HFFc6 (cell line): ENCODE measurements at places on chromosomes 16 and 17.
A peak's percentile ranks its signal among the peaks of the same experiment; 100 is the strongest.

- no peak overlapping the region for H3K4me3 ChIP-seq
- H3K27ac ChIP-seq = no peak overlapping the region
- DNase-seq = no peak
- peaks cover 6% of the 10 kb centered on the region; the same call in 1 of the 2 replicates for H3K27me3 ChIP-seq
- peaks cover 39% of the 10 kb centered on the region for H3K4me1 ChIP-seq
Measured at GRCh38 chr17:40281663-40282062, 6.0 kb upstream of the CDC6 start.

- peaks cover 32% of the 10 kb centered on the region for H3K4me1 ChIP-seq
- peaks cover 4% of the 10 kb centered on the region; the same call in 1 of the 2 replicates for H3K27me3 ChIP-seq
- H3K4me3 ChIP-seq = no peak overlapping the region
- H3K27ac ChIP-seq = no peak overlapping the region
- DNase-seq = no peak
Measured at GRCh38 chr17:80822700-80823410, 168.8 kb upstream of the CHMP6 start.

DNA sequence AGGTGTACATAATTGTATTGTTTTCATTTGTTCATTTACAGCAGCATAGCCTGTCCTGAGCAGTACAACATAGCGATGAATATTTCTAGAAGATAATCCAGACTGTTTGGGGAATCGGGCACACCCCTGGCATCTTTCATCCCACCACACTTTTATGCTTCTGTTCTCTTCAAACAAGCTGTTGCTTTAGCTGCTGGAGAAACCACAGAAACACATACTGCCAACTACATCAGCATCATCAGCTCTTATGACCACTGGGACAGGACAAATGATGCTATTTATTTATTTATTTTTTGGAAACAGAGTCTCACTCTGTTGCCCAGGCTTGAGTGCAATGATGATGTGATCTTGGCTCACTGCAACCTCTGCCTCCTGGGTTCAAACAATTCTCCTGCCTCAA is 22.6 kb upstream of the HAPSTR1 start:
- H3K27ac ChIP-seq = peak overlapping the region; percentile 89
- no peaks in the 10 kb centered on the region for H3K27me3 ChIP-seq
- peaks cover 10% of the 10 kb centered on the region for H3K36me3 ChIP-seq
- no peak overlapping the region for H3K4me3 ChIP-seq

DNA sequence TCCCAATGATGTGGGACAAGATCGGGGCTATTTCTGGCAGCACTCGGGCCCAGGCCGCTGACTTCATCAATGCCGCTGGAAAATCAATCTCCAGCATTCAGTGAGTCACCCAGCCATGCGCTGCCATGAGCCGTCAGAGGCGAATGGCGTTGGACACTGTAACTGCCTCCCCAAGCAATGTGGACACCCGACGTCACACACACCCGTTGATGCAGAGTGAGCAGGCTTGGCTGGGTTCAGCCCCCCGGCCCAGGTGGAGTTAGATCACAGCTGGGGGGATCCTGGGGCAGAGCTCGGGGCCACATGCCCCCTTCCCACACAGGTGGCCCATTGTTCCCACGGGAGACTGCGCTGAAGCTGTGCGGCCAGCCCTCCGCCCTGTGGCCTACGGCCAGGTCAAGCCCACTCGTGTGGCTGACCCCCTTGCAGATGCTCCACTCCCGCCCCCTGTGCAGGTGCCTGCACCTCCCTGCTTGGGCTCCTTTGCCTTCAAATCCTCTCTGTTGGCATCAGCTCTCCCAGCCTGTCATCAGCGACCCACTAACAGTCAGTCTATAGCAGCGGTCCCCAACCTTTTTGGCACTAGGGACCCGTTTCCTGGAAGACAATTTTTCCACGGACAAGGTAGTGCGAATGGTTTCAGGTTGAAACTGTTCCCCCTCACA is 89.9 kb downstream of the TBC1D16 start:
- no peaks in the 10 kb centered on the region for H3K4me1 ChIP-seq
- DNase-seq = no peak
- no peaks in the 10 kb centered on the region; the same call in 1 of the 2 replicates for H3K27me3 ChIP-seq

DNA sequence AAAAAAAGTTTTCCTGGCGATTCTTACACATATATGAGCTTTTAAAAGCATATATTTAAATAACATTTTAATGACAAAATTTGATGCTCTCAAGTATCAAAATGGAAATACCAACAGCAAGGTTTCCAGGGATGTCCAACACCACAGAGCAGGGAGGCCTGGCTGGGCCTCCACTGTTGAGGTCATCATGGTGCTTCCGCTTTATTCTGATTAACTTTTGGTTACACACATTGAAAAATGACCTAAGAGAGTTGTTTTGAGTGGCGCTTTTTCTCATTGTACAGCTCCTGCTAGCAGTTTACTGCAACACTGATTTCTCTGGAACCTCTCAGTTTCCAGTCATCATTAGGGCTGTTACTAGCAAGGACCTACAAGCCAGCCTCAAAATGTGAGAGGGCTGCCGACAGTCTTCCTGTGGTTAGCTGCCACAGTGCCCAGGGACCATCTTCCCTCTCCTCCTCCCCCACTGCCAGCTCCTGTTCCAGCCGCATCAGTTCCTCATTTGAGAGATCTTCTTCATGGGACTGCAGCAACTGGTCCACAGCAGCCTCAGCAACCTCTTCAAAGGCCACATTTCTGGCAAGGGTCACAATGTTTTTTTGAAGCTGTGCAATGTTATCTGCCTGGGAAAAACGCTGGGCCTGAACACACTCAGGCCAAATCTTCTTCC is 21.3 kb downstream of the DEF8 start:
- H3K27me3 ChIP-seq = no peaks in the 10 kb centered on the region
- no peak overlapping the region for H3K4me3 ChIP-seq
- H3K36me3 ChIP-seq = peaks cover 7% of the 10 kb centered on the region; the same call in 1 of the 2 replicates
- H3K27ac ChIP-seq = no peak overlapping the region
- DNase-seq = no peak

GRCh38 chr17:8142158-8142886 is 9.9 kb downstream of the PER1 start:
- H3K36me3 ChIP-seq = peaks cover 16% of the 10 kb centered on the region
- DNase-seq = no peak
- no peak overlapping the region for H3K4me3 ChIP-seq

DNA sequence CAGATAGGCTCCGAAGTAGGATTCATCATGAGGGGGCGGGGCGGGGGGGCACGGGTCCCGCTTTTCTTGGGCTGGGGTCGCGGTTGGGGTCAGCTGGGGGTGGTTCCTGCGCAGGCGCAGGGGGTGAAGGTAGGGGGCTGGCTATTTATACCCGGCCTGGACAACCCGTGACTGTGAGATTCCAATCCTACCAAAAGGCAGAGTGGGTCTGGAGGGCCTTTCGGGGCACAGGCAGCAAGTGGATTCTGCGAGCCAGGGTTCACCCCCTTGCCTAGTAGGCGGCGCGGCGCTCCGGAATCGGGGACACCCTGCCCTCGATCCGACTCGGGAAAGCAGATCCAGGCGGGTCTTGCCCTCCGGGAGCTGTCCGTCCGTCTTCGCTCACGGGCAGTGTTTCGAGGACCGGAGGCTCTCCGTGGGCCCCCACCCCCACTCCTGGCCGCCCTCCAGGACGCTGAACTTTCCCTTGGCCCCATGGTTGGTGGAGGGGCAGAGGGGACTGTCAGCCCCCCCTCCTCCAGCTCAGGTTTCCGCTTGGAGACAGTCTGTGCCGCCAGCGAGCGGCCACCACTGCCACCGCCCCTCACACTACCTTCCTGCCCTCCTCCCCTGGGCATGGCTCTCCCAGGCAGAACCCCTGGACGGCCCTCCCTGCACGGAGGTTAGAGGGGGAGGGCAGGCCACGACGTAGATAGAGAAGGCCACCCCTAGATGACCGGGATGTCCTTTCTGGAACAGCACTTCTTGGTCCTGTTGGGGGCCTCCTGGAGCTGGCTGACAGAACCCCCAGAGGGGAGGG is 634 bp downstream of the SLC2A4 start:
- DNase-seq = no peak
- no peak overlapping the region for H3K27ac ChIP-seq
- H3K4me3 ChIP-seq = peak overlapping the region; percentile 90
- no peaks in the 10 kb centered on the region; the same call in 1 of the 2 replicates for H3K4me1 ChIP-seq
- no peaks in the 10 kb centered on the region for H3K36me3 ChIP-seq

DNA sequence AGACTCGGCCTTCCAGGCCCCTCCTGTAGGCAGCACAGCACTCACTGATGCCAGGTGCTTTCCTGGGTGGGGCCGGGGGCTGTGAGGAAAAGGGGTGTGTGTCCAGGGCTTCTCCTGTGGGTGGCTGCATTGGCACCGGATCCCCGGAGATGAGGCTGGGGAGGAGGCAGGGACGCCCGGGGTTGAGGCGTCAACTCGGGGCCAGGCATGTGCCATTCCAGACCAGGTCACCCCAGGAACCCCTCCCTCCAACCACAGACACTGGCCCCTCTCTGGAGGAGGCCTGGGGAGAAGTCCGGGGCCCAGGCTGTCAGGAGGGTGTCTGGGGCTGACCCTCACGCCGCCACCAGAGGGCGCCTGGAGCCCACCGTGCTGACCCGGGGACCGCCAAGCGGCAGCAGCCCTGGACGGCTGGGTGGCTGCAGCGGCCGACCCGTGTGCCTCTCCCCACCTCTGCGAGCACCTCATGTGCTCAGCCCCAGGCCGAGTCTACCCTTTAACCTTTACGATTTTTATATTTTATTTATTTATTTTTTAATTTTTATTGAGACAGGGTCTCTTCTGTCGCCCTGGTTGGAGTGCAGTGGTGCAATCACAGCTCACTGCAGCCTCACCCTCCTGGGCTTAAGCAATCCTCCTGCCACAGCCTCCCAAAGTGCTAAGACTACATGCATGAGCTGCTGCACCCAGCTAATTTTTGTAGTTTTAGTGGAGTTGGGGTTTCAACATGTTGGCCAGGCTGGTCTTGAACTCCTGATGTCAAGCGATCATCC is 3.2 kb upstream of the METRN start:
- peak; percentile 47 for DNase-seq
- no peak overlapping the region for H3K27ac ChIP-seq
- H3K4me3 ChIP-seq = no peak overlapping the region
- peaks cover 15% of the 10 kb centered on the region for H3K27me3 ChIP-seq
- H3K4me1 ChIP-seq = peaks cover 26% of the 10 kb centered on the region
- no peaks in the 10 kb centered on the region for H3K36me3 ChIP-seq

DNA sequence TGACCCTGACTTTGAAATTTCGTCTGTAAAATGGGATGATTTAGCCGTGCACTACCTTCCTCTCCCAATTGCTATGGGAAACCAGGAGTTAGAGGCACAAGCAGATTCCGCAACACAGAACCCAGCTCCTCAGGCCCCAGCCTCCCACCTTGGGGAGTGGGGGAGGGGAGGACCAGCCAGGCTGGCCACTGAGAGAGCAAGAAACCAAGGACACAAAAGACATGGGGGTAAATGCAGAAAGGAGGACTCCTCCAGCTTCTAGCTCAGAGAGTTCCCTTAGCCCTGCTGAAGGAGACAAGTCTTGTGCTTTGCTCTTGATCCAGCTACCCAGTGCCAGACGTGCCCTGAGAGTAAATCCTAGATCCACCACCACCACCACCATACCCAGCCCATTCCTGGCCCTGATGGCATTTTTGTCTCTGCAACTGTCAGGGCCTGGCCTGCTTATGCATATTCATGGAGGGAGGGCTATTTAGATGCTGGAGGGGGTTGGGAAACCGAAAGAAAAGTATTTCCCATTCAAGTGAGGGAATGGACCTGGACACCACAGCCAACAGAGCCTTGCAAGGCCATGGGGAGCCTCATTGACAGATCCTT is 25.9 kb downstream of the PITPNM3 start:
- H3K36me3 ChIP-seq = no peaks in the 10 kb centered on the region
- H3K27ac ChIP-seq = no peak overlapping the region
- H3K4me1 ChIP-seq = no peaks in the 10 kb centered on the region
- H3K27me3 ChIP-seq = peaks cover 22% of the 10 kb centered on the region

- H3K4me3 ChIP-seq = no peak overlapping the region
- no peaks in the 10 kb centered on the region for H3K4me1 ChIP-seq
- no peak overlapping the region for H3K27ac ChIP-seq
- H3K27me3 ChIP-seq = peaks cover 15% of the 10 kb centered on the region
- H3K36me3 ChIP-seq = no peaks in the 10 kb centered on the region
Measured at GRCh38 chr16:87830673-87831420, 38.5 kb downstream of the SLC7A5 start.

- no peak overlapping the region for H3K27ac ChIP-seq
- peaks cover 10% of the 10 kb centered on the region for H3K4me1 ChIP-seq
- H3K36me3 ChIP-seq = no peaks in the 10 kb centered on the region
- DNase-seq = no peak
Measured at GRCh38 chr16:565419-566330, 1.1 kb upstream of the NHLRC4 start.

- H3K36me3 ChIP-seq = no peaks in the 10 kb centered on the region
- no peak overlapping the region for H3K27ac ChIP-seq
- DNase-seq = no peak
- H3K27me3 ChIP-seq = peaks cover 32% of the 10 kb centered on the region
Measured at GRCh38 chr16:16178455-16179162, 44.7 kb downstream of the ABCC6 start.

- H3K4me1 ChIP-seq = peaks cover 61% of the 10 kb centered on the region
- no peak for DNase-seq
- H3K27me3 ChIP-seq = no peaks in the 10 kb centered on the region; the same call in none of the 2 replicates
- H3K4me3 ChIP-seq = no peak overlapping the region
Measured at GRCh38 chr16:69169051-69169450, 17.9 kb upstream of the SNTB2 start.

DNA sequence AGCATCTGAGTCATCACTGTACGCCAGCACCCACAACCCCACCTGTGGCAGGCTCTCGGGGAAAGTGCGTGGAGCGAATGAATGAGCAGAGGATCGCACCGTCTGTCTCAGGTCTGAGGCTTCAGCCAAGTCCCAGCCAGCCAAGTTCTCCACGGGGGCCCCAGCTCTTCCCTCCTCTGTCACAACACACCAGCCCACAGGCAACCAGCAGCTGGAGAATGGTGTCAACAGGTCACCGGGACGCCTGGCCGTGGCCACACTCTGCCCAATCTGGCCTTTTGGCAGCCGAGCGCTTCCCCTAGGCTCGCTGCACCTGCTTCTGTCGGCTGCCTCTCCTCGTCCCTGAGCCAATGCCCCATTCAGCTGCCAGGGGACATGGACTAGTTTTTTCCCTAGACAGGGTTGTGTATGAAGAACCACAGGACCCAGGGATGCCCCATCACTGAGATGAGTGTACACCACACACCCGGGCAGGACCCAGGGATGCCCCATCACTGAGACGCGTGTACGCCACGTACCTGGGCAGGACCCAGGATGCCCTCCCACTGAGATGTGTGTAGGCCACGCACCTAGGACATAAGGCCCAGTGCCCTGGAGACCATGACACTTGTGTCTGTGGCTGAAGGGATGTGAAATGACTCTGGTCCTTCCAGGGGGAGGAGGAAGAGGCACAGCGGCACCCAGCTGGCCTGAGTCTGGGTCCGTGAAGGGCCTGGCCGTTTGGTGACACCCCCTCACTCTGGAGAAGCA is 52.8 kb downstream of the ABR start:
- DNase-seq = no peak
- H3K36me3 ChIP-seq = no peaks in the 10 kb centered on the region
- H3K27me3 ChIP-seq = peaks cover 26% of the 10 kb centered on the region
- H3K4me1 ChIP-seq = no peaks in the 10 kb centered on the region
- no peak overlapping the region for H3K4me3 ChIP-seq
- H3K27ac ChIP-seq = no peak overlapping the region
